CD4-positive, alpha-beta T cell (primary cell): ENCODE measurements at places on chromosomes 2 and 18. TPM values are rescaled to one million over a fixed set of nuclear protein-coding genes. Genes with fewer than 3 reads are reported as not detected.

GRCh38 chr2:127618551-127619202, 27.3 kb upstream of the GPR17 start:
- DNase-seq = no peak

DNA sequence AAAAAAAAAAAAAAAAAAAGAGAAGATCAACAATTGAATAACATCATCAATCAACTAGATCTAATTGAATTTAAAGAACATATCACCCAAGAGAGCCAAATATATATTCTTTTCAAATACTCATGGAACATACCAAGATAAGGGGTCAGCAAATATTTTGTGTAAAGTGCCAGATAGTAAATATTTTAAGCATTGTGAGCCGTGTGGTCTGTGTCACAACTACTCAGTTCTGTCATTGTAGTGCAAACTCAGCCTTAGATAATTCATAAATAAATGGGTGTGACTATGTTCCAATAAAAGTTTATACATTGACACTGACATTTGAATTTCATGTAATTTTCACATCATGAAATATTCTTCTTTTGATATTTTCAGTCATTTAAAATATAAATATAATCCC, 45.9 kb downstream of the OTX1 start:
- no peak for DNase-seq

DNA sequence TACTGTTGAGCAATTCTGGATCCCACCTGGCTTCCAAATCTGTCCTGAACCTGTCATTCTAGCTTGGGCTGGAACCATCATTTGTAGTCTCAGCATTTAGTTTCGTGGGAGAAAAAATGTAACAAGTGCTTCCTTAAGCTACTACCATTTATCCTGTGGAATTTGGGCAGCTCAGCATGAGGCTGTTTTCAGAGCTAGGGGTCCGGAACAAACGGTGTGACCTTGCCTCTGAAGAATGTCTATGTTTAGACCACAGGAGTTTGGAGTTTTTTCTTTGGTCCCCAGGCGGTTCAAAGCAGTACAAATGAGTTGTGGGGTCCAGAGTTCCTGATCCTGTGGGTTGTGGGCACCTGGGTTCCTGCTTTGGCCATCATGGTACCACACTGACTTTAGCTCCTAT, 59.1 kb upstream of the TMEM178A start:
- no peak for DNase-seq

DNA sequence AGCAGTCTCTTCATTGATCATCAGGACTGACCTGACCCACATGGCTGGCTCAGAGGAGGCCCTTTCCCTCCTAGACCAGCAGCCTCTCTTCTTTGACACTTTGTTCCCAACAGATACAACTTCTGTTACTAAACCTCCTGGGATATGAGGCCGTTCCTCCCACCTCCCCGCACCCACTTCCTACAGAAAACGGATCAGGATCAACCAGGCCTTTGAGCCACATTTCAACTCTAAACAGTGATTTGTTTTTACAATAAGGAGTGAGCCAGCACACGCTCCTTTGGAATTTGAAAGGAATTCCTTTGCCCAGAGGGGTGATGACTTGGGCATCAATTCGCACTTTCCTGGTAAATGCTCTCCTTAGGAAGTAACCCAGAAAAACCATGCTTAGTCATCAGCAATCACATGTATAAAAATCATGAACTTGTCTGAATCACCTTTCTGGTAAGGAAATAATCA, 180.4 kb downstream of the FAM124B start:
- no peak for DNase-seq

TGFA gene
- total RNA-seq = 0.88 TPM
